Stimulated activated memory B cell treated with anti-CD40 and anti-IgM and Interleukin-4, amounts not matched to agents 10 μg/mL and 1 μg/mL and 100 μg/mL, for 72 hours (primary cell): ENCODE measurements at places on chromosomes 6 and 20.

DNA sequence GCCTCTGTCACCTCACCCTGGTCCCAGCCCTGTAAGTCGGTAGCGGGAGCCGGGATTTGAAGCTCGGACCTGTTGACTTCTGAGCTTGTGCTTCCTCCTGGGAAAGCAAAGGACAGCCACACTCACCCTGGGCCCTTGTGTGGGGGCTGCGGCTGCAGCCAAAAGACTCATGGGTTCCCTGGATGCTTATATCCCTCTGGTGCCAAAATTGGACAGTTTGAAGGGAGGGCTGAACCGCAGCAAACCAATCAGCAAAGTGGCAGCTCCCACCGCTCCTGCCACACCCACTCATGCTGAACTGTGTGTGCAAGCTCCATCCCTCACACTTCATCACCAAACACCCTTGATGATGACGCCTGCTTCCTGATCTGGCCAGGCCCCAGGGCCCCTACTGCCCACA lies 3.9 kb upstream of the CCN5 start:
- peaks cover 30% of the 10 kb centered on the region for H3K27me3 ChIP-seq
- no peak overlapping the region for H3K4me3 ChIP-seq
- ATAC-seq = no peak
- no peaks in the 10 kb centered on the region for H3K36me3 ChIP-seq

DNA sequence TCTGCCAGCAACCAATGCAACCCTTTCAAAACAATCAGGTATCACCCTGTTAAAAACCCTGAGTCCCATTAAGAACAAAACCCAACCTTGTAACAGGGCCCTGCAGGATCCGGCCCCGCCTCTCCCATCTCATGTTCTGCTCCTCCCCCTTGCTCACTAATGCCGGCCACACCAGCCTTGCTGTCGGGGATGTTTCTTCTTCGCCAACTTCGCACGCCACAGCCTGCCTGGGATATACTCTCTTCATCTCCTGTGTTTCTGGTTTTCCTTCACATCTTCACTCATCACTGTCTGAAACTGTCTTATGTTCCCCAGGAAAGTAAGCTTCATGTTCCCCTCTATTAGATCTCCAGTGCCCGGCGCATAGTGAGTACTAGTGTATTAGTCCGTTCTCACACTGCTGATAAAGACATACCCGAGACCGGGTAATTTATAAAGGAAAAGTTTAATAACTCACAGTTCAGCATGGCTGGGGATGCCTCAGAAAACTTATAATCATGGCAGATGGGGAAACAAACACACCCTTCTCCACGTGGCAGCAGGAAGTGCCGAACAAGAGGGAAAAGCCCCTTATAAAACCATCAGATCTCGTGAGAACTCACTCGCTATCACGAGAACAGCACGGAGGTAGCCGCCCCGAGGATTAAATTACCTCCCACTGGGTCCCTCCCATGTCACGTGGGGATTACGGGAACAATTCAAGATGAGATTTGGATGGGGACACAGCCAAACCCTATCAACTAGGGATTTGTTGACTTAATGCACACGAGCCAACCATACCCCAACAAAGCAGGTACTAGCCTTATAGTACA lies 5.1 kb downstream of the TP53RK start:
- H3K4me3 ChIP-seq = no peak overlapping the region
- H3K4me1 ChIP-seq = peaks cover 63% of the 10 kb centered on the region
- H3K27me3 ChIP-seq = no peaks in the 10 kb centered on the region

DNA sequence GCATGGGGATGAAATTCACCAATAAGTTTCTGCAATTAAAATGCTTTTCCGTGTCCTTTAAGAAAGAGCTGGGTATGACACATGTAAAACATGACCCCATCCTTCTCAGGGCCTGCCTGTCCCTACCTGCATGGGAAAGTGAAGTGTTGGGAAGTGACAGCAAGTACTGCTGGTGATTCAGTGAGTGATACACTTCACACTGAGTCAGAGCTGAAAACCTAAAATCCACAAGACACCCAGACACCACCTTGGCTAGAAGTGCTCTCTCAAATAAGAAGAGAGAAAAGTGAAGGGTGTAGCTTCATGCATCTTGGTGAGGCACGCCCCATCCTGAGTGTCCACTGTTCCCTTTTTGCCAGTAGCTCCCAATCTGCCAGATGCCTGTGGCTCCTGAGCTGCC lies 3.3 kb downstream of the RAB22A start:
- ATAC-seq = no peak
- H3K4me1 ChIP-seq = peaks cover 37% of the 10 kb centered on the region
- no peak overlapping the region for H3K4me3 ChIP-seq
- H3K36me3 ChIP-seq = peaks cover 38% of the 10 kb centered on the region
- H3K27me3 ChIP-seq = no peaks in the 10 kb centered on the region

- H3K27ac ChIP-seq = no peak overlapping the region
- peaks cover 24% of the 10 kb centered on the region for H3K27me3 ChIP-seq
- H3K4me3 ChIP-seq = no peak overlapping the region
- ATAC-seq = no peak
- H3K36me3 ChIP-seq = no peaks in the 10 kb centered on the region
Measured at GRCh38 chr6:41443616-41444525, 102.3 kb upstream of the FOXP4 start.

GRCh38 chr6:33272275-33273128 lies 627 bp downstream of the RPS18 start:
- peaks cover 73% of the 10 kb centered on the region for H3K36me3 ChIP-seq
- no peaks in the 10 kb centered on the region for H3K27me3 ChIP-seq
- peak overlapping the region; percentile 93 for H3K4me3 ChIP-seq
- peak; percentile 14 for ATAC-seq
- H3K27ac ChIP-seq = peak overlapping the region; percentile 98

- no peak overlapping the region for H3K4me3 ChIP-seq
- H3K4me1 ChIP-seq = no peaks in the 10 kb centered on the region
- no peak for ATAC-seq
- no peaks in the 10 kb centered on the region for H3K36me3 ChIP-seq
- no peaks in the 10 kb centered on the region for H3K27me3 ChIP-seq
- no peak overlapping the region for H3K27ac ChIP-seq
Measured at GRCh38 chr6:22471132-22471690, 98.2 kb upstream of the HDGFL1 start.

GRCh38 chr20:23441850-23442313 lies 2.4 kb downstream of the CSTL1 start:
- no peaks in the 10 kb centered on the region for H3K36me3 ChIP-seq
- no peaks in the 10 kb centered on the region for H3K4me1 ChIP-seq
- peaks cover 18% of the 10 kb centered on the region for H3K27me3 ChIP-seq
- no peak overlapping the region for H3K4me3 ChIP-seq

- H3K27me3 ChIP-seq = no peaks in the 10 kb centered on the region
- no peak for ATAC-seq
- peaks cover 56% of the 10 kb centered on the region for H3K36me3 ChIP-seq
- H3K4me3 ChIP-seq = no peak overlapping the region
- peaks cover 48% of the 10 kb centered on the region for H3K4me1 ChIP-seq
Measured at GRCh38 chr20:45012682-45013302, 46.5 kb downstream of the STK4 start.

DNA sequence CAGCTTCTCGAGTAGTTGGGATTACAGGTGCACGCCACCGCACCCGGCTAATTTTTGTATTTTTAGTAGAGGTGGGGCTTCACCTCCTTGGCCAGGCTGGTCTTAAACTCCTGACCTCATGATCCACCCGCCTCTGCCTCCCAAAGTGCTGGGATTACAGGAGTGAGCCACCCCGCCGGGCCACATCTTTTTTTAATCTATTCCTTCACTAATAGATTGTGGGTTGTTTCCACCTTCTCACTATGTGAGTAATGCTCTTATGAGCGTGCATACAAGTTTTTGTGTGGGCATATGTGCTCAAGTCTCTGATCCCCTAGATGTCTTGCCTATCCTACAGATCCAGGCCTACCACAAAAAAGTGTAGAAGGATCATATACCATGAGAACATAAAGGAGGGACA lies 30.7 kb downstream of the CARMIL1 start:
- H3K36me3 ChIP-seq = no peaks in the 10 kb centered on the region
- peaks cover 16% of the 10 kb centered on the region for H3K4me1 ChIP-seq
- H3K27ac ChIP-seq = no peak overlapping the region
- H3K27me3 ChIP-seq = peaks cover 9% of the 10 kb centered on the region
- ATAC-seq = no peak

GRCh38 chr20:12824328-12825225 lies 184.2 kb upstream of the SPTLC3 start:
- ATAC-seq = no peak
- no peaks in the 10 kb centered on the region for H3K4me1 ChIP-seq
- no peaks in the 10 kb centered on the region for H3K27me3 ChIP-seq
- no peak overlapping the region for H3K4me3 ChIP-seq
- H3K27ac ChIP-seq = no peak overlapping the region
- H3K36me3 ChIP-seq = no peaks in the 10 kb centered on the region

GRCh38 chr6:158461954-158462353 lies 97.9 kb upstream of the TMEM181 start:
- peaks cover 71% of the 10 kb centered on the region for H3K36me3 ChIP-seq
- H3K27ac ChIP-seq = no peak overlapping the region
- no peaks in the 10 kb centered on the region for H3K4me1 ChIP-seq
- no peaks in the 10 kb centered on the region for H3K27me3 ChIP-seq
- no peak overlapping the region for H3K4me3 ChIP-seq

DNA sequence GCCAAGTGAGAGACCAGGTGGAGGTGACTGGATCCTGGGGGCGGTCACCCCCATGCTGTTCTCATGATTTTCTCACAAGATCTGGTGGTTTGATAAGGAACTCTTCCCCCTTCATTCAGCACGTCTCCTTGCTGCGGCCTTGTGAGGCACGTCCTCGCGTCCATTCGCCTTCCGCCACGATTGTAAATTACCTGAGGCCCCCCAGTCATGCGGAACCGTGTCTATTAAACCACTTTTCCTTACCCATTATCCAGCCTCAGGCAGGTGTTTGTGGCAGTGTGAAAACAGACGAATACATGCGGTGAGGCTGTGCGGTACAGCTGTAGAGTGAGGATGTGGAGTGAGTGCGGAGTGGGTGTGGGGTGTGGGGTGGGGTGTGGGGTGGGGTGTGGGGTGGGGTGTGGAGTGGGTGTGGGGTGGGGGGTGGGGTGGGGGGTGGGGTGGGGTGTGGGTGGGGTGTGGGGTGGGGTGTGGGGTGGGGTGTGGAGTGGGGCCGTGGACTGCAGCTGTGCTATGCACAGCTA lies 12.1 kb upstream of the NTSR1 start:
- H3K27ac ChIP-seq = no peak overlapping the region
- H3K4me3 ChIP-seq = no peak overlapping the region
- H3K36me3 ChIP-seq = no peaks in the 10 kb centered on the region
- ATAC-seq = no peak
- H3K4me1 ChIP-seq = peaks cover 9% of the 10 kb centered on the region

GRCh38 chr20:11502061-11502460 lies 415.6 kb upstream of the BTBD3 start:
- no peaks in the 10 kb centered on the region for H3K4me1 ChIP-seq
- no peak for ATAC-seq
- H3K27me3 ChIP-seq = no peaks in the 10 kb centered on the region
- H3K36me3 ChIP-seq = no peaks in the 10 kb centered on the region
- no peak overlapping the region for H3K4me3 ChIP-seq
- no peak overlapping the region for H3K27ac ChIP-seq

- ATAC-seq = no peak
- peak overlapping the region; percentile 67 for H3K27ac ChIP-seq
- no peak overlapping the region for H3K4me3 ChIP-seq
- peaks cover 78% of the 10 kb centered on the region for H3K4me1 ChIP-seq
Measured at GRCh38 chr20:41141153-41141815, 3.9 kb downstream of the PLCG1 start.

- peak overlapping the region; percentile 76 for H3K4me3 ChIP-seq
- peaks cover 52% of the 10 kb centered on the region for H3K4me1 ChIP-seq
- H3K36me3 ChIP-seq = no peaks in the 10 kb centered on the region
- H3K27me3 ChIP-seq = peaks cover 28% of the 10 kb centered on the region
- peak; percentile 44 for ATAC-seq
Measured at GRCh38 chr6:43770372-43771209, 580 bp downstream of the VEGFA start.

DNA sequence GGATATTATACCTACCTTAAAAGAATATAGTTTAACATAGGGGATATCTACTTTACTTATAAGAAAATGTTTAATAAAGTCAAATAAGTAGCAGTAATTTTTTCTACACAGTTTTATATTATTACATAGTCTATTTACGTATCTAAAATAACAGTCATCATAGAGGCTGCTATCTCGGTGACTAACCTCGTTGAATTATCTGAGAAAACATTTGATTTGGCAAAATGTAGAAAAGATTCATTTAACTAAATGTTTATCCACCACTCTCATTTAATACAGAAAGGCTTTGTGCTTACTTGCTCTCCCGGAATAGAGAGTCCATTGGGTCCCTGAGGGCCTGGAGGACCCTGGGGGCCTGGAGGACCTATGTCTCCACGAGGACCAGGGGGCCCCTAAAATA lies 103.6 kb downstream of the COL12A1 start:
- no peak overlapping the region for H3K4me3 ChIP-seq
- no peak overlapping the region for H3K27ac ChIP-seq
- H3K36me3 ChIP-seq = no peaks in the 10 kb centered on the region
- H3K27me3 ChIP-seq = no peaks in the 10 kb centered on the region
- no peak for ATAC-seq

- H3K27ac ChIP-seq = peak within 1 kb of the TSS; percentile 31
- no peaks in the 10 kb centered on the region for H3K36me3 ChIP-seq
- H3K4me3 ChIP-seq = peak within 1 kb of the TSS; percentile 84
- no peak for ATAC-seq
- H3K4me1 ChIP-seq = peaks cover 32% of the 10 kb centered on the region
Measured at GRCh38 chr6:166167801-166168615, at the start of gene TBXT. Gene TBXT, minus strand, starts transcription at chr6:166167851. Its CDS starts 260 bp downstream, at chr6:166167591.

DNA sequence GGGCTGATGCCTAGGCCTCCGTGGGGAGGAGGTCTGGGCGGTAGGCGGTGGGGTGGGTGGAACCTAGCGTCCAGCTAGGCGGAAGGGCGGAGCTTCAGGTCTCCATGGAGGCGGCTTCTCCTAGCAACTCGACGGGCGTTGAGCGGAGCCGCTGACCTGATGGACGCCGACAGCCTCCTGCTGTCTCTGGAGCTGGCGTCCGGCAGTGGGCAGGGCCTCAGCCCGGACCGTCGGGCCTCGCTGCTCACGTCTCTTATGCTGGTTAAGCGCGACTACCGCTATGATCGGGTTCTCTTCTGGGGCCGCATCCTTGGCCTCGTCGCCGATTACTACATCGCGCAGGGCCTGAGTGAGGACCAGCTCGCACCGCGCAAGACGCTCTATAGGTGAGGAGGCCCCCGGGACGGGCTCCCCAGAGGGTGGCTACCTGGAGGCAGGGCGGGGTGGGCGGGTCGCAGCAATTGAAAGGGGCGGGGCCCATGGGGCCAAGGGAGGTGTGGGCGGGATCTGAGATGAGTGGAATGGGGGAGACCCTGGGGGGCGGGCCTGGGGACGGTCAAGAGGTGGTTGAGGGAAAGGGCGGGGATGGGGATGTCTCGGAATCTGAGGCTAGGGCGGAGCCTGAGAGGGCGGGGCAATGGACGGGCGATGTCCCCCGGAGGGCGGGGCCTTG lies at the start of gene RSPH9:
Gene RSPH9 (plus strand): TSS at position 97 of the 673 bp plus-strand sequence. CDS start 63 bp downstream, at position 160.
- peak within 1 kb of the TSS; percentile 85 for H3K4me3 ChIP-seq
- peaks cover 24% of the 10 kb centered on the region for H3K36me3 ChIP-seq
- no peaks in the 10 kb centered on the region for H3K27me3 ChIP-seq
- peak; percentile 90 for ATAC-seq
- H3K27ac ChIP-seq = peak within 1 kb of the TSS; percentile 80
